HCEC 1CT (cell line): ENCODE measurements at places on chromosomes 4 and X.

DNA sequence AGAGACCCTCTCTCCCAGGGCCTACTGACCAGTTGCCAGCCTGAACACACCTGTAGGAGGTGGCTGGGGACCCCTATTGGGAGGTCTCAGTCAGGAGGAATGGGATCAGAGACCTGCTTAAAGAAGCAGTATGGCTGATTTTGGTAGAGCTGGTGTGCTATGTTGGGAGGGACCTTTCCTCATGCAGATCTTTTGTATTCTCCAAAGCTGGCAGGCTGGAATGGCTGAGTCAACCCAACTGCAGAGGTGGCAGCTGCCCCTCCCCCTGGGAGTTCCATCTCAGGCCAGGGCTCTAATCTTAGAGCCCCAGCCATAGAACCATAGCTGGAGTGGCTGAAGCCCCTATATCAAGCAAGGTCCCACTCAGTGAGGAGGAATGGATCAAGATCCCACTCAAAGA, 279.3 kb upstream of the BMP3 start:
- DNase-seq, result no peak

DNA sequence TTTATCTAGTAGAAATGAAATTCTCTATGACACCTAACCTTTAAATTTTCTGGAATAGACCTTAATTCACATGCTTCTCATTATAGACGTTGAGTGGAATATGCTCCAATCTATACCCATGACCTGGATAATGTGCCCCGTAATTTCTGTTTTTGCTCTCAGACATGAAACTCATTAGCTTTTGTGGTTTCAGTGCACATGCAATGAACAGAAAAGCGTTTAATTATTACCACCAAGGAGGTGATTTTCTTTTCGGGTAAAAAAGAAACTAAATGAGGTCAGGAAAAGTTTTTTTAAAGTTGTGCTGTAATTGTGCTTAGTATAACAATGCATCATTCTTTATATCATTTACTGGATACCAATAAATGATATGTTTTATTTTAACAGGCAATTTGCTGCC, 1703.9 kb upstream of the TENM3 start:
- DNase-seq, result no peak

- no peak for DNase-seq
Observed at GRCh38 chr4:57314636-57315035, 204.5 kb upstream of the IGFBP7 start.

- DNase-seq, result no peak
Observed at GRCh38 chrX:55006827-55007621, 6.9 kb downstream of the APEX2 start.

DNA sequence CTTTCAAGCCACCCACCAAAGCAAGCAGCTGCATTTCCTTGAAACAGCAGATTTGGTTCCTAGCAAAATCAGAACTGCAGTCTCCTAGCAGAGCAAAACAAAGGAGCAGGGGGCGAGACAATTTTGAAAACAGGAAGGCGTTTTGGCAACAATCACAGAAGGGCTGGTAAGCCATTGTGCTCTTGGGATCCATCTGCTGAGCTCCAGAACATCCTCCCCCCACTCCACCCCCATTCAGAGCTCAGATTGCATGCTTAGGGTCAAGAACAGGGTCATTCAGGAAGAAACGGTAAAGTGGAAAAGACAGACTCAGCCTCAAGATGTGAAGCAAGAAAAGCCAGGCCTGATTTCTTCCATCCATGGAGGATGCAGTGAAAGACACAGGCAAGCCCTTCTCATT, 7.6 kb upstream of the PCDH19 start:
- DNase-seq, result no peak

GRCh38 chr4:55977811-55978210, 29.1 kb downstream of the CEP135 start:
- DNase-seq, result no peak

DNA sequence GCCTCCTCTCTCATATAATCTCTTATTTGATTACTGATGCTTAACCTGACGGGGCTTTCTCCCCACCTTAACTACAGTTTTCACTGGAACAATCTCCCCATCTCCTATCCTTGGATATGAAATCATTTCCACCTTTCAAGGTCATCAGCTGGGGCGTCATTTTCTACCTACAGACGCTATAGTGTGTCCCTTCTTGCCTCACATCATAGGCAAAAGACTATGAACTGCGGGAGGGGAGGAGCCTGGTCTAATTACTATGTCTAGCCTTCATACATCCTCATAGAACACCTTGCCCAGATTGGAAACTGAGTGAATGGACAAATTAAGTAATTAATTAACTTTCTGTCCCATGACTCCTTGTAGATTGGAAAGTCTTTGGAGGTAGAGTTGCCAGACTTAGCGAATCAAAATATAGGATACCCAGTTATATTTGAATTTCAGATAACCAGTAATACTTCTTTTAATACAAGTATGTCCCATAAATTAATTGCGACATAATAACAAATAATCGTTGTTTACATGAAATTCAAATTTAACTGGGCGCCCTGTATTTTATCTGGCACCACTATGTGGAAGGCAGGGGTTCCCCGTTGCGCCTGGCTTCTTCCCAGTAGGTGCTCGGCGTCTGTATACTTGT, 752 bp upstream of the ATP6AP2 start:
- no peak for DNase-seq

DNA sequence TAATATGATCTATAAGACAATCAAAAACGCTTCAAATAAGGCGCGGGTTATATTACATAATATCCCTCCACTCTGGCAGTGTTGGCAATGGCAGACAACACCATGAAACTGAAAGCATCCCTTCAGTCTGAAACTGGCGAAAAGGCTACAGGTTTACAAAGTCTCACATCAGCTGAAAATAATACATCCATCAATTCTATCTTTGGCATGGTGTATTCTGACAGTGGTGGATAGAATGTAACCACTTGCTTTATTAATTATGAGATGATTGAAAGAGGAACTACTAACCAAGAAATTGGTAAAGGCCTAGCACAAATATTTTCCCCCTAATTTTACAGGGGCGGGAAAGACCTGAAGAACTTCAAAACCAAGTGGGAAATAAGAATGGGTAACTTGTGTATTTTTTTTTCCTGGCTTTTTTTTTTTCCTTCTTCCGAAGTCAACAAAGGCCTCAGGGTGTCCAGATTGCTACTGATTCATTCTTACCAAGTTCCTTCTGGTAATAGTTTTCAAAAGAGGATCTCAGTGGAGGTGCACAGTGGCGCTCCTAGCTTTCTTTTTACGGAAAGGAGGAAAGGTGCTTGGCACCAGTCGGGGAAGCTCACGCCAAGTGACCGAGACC, 728 bp downstream of the UBA6 start:
- DNase-seq, result no peak
